CD4-positive, alpha-beta T cell treated with Interleukin-15 for 1 hour (primary cell): ENCODE measurements at places on chromosomes 12 and 14.

- DNase-seq: no peak
Measured at GRCh38 chr12:74481078-74481477, 56.6 kb upstream of the ATXN7L3B start.

DNA sequence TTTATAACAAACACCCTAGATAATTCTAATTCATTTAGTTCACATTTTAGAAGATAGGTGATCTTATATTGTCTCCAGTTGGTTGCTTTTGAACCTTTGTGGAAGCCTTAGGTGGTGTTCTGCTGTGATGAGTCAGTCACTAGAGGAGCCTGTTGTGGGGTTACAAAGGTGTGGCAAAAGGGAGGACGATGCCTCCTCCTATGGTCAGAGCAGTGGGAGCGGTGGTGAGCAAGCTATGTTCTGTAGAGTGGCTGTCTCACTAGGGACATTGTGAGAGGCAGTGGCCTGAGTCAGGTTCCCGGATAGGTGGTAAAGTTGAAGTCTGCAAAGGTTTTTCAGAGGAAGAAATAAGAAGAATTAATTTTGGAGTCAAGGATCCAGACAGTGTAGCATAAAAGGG, 71.6 kb upstream of the USP44 start:
- DNase-seq: no peak

DNA sequence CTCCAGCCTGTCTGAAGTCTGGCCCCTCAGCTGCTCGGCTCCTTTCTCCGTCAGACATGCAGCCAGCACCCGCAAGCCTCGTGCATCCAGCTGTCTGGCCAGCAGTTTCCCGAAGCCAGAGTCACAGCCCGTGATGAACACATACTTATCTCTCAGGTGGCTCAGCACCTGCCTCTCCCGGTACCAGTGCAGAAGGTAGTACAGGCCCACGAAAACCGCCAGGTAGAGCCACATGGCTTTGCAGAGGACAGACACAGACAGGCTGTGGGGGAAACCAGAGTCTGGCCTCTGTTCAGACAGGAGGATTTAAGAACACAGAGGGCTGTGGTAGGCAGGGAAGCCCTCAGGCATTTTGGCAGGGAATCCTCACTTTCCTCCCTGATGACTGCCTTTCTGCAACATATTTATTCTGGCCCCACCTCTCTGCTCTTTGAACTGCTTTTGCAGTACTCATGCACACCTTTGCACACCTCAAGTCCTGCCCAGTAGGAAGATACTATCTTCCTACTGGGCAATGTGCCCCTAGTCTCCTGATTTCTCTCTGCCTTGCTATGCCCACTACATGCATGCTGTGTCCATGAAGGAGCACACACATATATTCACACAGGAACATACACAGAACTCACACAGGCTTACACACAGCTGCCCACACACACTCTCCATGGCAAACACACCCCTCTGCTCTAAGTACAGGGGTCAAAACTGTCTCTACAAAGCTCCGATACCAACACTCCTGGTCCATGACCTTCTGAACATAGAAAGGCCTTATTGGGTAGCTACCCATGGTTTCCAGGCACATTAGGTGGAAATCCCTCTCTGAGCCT, at the start of gene RDH16:
TSS of gene RDH16 (minus strand) at position 380 of the 824 bp plus-strand sequence. CDS start at position 234, 146 bp downstream.
- DNase-seq: no peak

DNA sequence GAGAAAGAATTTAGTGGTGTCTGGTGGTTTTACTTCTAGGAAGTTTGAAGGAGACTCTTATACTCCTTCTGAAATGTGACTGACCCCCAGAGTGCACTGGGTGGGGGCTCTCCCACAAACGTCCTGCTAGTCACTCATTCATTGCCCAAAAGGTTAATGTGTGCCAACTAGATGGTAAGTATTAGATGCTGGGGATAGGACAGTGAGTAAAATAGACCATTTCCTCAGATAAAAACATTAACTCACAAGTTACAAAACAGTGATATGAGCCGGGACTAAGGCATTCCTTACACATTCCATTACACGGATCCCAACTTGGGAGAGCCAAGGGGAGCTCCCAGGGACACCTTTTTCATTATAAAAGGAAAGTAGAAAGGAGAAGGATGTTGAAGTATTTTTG, 185.1 kb downstream of the ATXN7L3B start:
- DNase-seq: no peak
